ENCODE measurements at places on chromosomes 16 and 17.
A peak's percentile ranks its signal among the peaks of the same experiment; 100 is the strongest.

DNA sequence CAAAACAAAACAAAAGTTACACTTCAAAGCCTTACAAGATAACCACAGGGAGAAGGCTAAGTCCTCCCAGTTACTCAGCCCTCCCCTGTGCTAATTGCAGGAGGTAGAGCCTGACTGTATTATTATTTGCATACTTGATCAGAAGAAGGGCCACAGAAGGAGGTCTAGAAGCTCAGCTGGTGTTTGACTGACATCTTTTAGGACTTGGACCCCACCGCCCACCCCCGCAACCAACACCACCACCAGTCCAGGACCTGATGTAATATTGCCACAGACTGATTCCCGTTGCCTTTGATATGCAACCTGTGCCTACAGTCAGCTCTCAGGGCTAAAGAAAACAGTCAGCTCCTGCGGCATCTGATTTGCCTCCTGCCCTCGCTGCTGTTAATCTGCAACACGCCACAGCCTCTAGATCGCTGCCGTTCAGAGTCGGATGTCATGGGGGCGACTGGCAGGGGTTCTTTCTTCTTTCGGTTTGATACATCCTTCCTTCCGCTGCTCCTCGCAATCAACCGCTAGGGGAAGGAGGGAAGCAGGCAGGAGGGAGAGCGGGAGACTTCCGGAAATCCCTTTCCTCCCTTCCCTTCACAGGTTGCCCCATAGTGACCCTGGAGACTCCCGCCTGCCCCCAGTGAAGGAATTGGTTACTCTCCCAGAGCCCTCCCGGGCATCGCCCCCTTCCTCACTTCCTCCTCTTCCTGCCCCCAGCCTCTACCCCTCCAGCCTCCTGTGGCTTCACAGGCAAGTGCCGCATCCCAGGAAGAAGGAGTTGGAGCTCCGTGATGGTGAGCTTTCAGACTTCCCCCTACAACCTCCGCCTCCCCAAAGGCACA is 90.5 kb upstream of the SOX9 start:
- no peak for DNase-seq

DNA sequence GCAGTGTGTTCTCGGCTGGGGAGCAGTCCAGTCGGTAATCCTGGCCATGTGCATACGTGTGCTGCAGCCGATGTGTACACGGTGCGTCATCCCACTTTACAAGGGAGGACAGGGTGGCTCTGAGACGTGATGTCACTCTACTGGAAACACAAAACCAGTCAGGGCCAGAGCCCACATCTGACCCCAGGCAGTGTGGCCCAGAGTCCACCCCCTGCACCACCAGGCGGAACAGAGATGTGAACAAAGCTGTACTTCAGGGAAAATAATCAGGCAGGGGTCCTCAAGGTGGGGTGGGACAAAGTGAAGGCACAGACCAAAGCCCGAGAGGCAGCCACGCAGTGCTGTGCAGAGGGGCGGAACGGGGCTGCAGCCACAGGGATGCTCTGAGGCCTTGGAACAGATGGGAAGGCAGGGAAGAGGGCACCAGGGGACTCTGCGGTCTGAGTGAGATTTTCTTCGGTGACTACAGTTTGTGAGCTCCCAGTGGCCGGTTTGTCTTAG is 181.5 kb downstream of the ZNF423 start:
- DNase-seq = no peak

GRCh38 chr17:50949989-50950877 is 84.1 kb upstream of the TOB1 start:
- DNase-seq = peak; percentile 44

DNA sequence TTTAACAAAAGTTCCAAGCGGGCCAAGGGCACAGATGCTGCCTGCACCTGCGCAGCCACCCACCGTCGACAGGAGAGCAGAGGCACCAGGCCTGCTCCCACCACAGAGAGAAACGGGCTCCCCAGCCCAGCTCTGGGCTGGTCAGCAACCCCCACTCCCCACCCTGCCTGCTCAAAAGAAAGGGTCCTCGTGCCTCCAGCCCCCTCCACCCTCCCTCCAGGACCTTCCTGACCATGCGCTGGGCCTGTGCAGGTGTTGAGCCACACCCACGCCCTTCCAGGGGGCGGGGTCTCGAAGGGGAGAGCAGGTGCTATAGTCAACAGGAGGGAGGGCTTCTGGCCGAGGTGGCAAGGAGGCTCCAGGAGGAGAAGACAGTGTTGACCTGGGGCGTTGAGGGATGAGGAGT is 25.3 kb downstream of the ZNF778 start:
- no peak for DNase-seq

DNA sequence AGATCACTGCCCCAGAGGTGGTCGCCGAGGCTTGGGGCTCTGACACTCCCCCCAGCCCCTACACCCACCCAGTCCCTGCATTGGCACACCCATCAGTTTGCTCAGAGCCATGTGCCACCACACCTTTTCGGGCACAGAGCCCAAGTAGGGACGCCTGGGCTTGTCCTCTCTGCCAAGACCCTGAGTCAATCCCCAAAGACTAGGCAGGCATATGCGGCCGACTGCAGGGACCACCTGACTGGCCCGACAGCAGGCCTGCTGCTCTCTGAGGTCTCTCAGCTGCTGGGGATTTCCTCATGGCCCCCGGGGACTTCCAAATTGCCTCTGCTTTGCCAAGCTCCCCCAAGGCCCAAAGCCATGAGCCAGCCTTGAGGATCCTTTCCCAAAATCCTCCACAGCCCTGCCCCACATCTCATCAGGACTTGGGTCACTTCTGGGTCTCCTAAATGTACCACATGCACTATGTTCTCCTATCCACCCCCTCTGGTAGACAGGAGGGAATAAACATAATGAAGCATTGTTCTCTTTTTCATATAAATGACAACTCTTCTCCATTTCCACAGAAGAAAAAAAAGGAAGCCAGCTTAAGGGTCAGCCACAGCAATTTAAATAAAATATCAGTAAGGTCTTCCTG is 30.6 kb downstream of the MYO18A start:
- no peak for DNase-seq

DNA sequence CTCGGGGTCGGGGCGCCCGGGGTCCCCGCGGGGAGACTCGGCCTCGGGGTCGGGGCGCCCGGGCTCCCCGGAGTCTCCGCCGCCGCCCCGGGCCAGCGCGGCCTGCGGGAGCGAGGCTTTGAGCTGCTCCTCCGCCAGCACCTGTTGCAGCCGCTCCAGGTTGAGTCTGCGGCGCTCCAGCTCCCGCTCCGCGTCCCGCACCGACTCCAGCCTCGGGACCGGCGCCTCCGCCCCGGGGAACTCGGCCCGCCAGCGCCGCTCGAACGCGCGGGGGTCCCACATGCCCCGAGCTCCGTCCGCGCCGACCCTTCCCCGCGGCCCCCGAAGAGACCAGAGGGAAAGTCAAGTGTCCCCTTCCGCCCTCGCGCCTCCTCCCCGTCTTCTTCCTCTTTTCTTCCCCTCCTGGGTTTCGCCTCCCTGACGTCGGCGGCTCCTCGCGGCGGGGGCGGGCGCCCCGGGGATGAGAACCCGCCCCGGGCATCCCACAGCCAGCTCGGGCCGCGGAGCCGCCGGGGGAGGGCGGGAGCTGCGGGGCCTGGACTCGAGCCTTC is 40.8 kb upstream of the BHLHA9 start:
- DNase-seq = no peak

DNA sequence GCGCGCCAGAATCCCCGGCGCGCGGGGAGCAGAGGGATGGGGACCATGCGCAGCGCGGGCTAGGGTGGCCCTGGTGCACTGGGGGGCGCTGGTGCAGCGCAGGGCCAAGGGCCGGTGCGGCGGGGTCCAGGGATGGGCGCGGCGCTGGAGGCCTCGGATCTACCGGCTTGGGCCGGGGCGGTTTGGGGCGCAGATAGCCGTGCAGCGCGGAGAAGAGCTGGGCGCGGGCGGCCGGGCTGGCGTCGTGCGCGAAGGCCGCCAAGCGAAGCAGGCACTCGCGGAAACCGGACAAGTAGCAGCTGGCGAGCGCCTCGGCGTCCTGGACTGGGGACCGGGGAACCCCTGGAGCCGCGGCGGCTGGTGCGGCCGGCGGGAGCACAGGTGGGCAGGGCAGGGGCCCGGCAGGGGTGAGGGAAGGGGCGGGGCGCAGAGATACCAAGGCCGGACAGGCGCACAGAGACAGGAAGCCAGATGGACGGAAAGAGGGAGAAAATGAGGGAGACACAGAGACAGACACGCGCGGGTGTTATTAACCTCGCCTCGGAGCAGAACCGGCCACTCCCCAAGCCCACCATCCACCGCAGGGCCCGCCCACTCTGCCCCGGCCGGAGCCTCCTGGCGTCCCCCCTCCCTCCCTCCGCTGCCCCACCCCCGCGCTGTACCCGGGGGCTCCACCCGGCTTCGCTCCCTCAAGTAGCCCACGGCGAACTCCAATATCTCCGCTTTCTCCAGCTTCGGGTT is 2.1 kb downstream of the HES7 start:
- DNase-seq = no peak

- no peak for DNase-seq
Measured at GRCh38 chr17:30148376-30148775, 31.8 kb downstream of the NSRP1 start.

DNA sequence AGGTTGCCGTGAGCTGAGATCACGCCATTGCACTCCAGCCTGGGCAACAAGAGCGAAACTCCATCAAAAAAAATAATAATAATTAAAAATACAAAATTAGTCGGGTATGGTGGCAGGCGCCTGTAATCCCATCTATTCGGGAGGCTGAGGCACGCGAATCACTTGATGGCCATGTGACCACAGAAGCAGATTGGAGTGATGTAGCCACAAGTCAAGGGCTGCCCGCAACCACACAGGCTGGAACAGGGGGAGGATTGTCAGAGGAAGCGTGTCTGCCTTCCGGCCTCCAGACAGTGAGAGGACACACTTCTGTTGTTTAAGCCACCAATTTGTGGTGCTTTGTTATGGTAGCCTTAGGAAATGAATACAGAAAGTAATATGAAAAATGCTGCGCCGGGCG is 11.8 kb upstream of the NAGS start:
- DNase-seq = no peak

GRCh38 chr17:1931844-1932579 is 93.1 kb downstream of the RTN4RL1 start:
- DNase-seq = peak; percentile 17

- DNase-seq = no peak
Measured at GRCh38 chr16:280005-280460, 358 bp upstream of the ARHGDIG start.

GRCh38 chr16:89444151-89444723 is 46.1 kb downstream of the ANKRD11 start:
- DNase-seq = no peak

DNA sequence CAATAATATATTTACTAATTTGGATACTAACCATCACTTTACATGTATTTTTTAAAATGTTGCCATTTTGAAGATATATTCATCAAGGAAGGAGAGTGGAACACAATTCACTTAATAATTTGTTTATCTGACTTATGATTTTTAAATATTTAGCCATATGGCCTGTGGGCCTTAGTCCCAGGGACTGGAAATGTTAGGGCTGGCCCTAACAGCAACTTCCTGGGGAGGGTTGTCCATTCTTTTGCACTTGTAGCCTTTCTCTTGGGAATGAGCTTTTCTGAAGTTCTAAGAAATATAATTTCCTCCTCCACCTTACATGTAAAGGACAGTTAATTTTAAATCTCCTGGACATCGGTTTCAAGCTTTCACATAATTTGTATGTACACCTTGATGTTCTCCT is 27.7 kb upstream of the WSB1 start:
- no peak for DNase-seq

DNA sequence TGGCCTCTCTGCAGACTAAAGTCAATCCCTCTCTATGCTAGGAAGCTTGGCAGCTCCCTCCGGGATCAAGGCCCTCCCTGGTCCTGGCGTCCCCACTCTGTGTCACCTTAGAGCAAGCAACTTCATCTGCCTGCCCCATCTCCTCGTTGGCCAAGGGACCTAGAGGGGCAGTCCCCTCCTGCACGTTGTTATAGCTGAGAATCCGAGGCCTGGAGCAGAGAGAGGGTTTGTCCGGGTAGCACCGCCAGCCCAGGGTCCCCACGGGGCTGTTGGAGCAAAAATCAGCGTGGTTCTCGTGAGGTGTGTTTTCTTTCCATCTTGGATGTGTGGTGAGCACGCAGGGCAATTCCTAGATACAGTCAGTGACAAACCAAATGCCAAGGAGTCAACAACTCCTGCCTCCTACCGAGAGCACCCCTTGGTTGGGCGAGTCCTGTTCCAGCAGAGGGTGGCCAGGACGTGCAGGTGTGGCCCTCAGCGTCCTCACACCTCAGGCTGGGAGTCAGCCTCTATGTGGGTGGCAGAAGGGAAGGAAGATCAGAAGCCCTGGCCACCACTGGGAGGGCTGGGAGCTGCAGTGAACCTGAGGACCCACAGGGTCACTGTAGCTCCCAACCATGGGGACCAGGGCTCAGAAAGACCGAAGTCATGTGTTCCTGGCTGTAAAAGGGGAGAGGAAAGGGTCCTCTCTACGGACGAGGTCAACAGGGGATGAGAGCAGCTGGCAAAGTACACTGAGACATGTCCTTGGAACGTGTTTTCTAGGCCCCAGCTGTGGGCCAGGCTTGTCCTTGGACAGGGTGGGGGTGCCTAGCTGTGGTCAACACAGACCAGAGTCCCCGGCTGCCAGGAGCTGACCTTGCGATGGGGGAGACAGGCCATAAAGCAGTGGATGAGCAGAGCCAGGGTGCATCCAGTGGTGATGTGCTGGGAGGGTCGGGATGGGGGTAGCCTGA is 85.6 kb upstream of the CIBAR2 start:
- DNase-seq = no peak

GRCh38 chr17:62919388-62919787 is 46.6 kb upstream of the TANC2 start:
- no peak for DNase-seq

- DNase-seq = no peak
Measured at GRCh38 chr17:80117491-80118401, 16.4 kb downstream of the GAA start.

DNA sequence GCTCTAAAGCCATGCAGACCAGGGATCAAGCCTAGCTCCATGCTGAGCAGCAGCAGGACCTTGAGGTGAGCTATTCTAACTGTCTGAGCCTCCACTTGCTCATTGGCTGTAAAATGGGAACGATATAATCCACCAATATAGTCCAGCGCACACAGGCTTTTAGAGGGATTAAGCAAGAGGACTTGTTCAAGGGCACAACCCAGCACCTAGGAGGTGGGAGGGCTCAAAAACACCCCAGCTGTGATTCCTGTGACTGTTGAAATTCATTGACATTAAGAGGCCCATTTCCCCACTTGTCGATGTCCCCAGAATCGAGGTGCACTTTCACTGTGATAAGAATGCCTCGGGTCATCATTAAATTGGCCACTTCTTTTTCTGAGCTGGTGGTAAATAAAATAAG is 4.1 kb downstream of the USH1G start:
- no peak for DNase-seq

DNA sequence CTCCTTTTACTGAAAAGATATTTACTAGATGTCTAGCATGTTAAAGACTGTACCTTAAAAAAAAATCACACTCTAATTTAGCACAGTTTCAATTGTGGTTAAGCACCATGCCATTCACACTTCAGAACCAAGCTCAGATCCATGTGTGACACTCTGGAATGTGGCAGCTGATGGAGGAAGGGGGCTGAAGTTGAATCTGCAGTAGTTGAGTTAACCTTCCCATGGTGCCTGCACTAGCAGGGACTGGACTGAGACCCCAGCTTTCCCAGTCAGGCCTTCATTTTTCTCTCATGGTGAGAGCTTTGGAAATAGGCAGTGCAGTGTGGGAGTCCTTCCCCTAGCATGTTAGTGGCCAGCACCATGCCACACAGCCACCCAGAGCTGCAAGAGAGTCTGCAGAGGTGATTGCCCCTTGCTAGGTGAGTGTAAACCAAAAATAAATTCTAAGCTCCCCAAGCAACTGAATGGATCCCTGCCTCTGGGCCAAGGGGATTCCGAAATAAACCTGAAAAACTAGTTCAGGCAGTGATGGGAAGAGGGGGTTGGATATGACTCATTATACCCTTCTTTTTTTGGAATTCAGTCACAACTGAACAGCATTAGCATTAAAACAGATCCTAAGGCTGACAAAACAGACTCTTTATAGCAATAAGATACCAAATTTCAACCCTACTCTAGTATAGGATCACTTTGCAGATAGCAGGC is 208.5 kb downstream of the WWOX start:
- DNase-seq = no peak

All from NCI-H2081 treated with DMSO at 0.1 percent for 48 hours (cell line).